ENCODE measurements at places on chromosomes 1 and 21.

DNA sequence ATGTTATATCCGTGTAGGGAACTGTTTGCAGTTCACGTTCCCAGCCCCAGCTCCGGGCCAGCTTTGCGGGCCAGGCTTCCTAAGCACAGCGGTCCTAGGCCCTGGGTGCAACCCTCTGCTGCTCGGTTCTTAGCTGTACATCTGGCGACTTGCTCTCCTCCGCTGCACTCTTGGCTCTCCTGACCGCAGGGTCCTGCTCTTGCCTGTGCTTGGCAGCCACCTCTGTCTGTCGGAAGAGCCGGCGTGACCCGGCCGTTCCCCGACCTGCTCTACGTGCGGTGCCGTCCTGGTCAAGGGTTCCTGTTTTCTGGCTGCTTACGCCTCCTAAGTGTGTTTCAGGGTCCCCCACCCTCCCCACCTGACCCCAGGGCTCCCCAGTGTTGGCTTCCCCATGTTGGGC is 36.7 kb downstream of the FAAP20 start:
- no peak for DNase-seq

DNA sequence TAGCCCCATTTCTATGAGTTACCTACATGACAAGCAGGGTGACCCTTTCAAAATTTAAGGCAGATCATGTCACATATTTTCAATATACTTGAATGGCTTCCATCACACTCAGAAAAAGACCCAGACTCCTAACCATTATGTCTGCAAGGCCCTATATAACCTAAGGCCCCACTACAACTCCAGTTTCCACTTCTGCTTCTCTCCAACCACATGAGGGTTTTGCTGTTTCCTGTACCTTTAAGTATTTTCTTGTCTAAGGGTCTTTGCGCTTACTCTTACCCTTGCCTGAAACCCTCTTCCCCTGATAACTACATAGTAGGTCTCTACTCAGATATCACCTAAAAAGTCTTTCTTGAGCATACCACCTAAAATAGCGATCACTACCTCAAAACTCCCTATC is 46.1 kb downstream of the SGIP1 start:
- no peak for DNase-seq

GRCh38 chr1:147579532-147579931 is 38.2 kb downstream of the BCL9 start:
- no peak for DNase-seq

GRCh38 chr1:70874818-70875217 is 172.8 kb downstream of the PTGER3 start:
- no peak for DNase-seq

GRCh38 chr1:109786531-109787021 is 22.9 kb upstream of the EPS8L3 start:
- DNase-seq, result no peak

DNA sequence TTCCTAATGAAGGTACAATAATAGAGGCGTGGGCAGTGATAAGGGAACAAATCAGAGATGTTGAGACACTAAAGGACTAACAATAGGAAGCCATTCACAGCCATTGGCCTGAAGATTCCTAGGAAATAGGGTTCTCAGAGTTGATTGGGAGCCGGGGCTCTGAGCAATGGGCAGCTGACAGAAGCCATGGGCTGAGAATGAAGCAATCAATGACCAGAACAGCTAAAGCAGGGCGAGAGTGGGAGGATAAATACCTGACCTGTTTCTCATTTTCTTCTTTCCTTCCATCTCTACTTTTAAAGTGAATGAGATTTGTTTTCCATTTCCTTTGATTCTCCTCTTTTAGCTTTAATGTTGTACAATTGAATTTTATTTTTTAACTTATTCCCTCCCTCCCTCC is 774.7 kb upstream of the ADGRL4 start:
- DNase-seq, result no peak

DNA sequence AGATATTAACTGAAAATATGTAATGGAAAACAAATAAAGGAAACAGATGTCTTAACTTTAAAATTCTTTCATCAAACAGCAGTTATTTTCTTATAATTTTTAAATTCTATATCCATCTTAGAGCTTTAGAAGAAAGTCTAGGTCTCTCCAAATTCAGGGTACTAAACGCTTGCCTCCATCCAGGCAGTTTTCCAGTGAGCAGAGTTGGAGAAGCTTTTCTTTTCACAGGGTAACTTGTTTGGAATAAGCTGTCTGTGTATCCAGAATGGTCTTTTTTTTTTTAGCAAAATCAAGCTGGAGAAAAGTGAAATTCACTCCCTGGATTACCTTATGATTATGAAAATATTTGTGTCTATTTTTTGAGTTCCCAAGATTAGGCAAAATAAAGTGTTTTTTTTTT is 88.6 kb downstream of the DDAH1 start:
- DNase-seq, result no peak

DNA sequence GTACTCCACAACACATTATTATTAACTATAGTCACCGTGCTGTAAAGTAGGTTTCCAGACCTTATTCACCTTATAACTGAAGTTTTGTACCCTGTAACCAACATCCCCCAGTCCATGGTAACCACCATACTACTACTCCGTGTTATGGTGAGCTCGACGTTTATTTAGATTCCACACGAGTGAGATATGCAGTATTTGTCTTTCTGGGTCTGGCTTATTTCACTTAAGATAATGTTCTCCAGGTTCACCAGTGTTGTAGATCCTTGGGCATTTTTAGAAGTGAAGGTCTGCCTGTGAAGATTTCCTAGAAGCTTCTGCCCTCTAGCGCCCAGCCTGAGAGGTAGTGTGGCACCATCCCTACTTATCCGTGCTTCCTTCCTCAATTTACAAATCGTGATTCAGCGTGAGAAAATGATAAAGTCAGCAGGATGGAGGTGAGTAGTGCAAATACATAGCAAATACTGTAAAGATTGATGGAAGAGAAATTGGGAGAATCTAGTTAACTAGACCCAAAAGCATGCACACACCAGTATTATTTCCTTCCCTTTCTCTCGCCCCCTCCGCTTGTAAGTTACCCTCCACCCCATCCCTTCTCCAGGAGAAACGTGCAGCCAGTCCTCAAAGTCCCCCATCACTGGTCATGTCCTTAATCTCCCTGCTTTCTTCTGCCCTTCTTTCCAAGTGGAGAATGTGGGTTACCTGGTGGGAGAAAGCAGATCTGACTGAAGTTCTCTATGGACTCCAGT is 36.0 kb upstream of the DISC1 start:
- DNase-seq, result peak; percentile 38

GRCh38 chr1:84020151-84020550 is 21.2 kb upstream of the TTLL7 start:
- no peak for DNase-seq

- no peak for DNase-seq
Observed at GRCh38 chr1:236421022-236421421, 26.9 kb downstream of the EDARADD start.

- no peak for DNase-seq
Observed at GRCh38 chr1:247324923-247325322, 6.7 kb downstream of the ZNF496 start.

- no peak for DNase-seq
Observed at GRCh38 chr1:225658041-225658440, 5.1 kb upstream of the ENAH start.

- DNase-seq, result no peak
Observed at GRCh38 chr1:181117648-181118449, 29.3 kb downstream of the IER5 start.

GRCh38 chr1:236717811-236718210 is 31.5 kb downstream of the ACTN2 start:
- no peak for DNase-seq

GRCh38 chr1:56535362-56535761 is 44.0 kb downstream of the PLPP3 start:
- DNase-seq, result no peak
